ENCODE measurements at places on chromosomes 4 and X.

DNA sequence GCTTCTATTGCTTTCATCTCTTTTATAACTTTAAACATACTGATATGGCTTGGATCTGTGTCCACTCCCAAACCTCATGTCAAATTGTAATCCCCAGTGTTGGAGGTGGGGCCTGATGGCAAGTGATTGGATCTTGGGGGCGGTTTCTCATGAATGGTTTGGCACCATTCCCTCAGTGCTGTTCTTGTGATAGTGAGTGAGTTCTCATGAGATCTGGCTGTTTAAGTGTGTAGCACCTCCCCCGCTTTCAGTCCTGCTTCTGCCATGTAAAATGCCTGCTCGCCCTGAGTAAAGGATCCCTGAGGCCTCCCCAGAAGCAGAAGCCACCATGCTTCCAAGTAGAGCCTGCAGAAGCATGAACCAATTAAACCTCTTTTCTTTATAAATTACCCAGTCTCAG, 17.7 kb downstream of the MND1 start:
- DNase-seq = no peak

DNA sequence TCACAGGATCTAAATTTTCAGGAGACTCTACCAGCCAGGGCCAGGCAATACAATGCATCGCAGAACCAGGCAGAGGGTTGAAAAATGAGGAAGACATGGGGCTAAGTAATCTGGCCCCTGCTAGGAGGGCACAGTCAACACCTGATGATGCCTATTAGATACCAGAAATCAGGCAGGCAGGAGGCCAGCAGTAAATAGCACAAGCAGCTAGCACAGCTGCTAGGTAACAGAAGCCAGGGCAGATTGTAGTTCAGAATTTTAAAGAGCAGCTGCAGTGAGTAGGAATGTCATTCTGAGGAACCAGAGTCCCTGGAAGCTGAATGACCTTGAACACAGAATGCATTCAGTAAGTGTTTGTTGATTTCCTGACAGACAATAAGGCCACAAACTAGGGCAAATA, 38.8 kb upstream of the TRPC5OS start:
- no peak for DNase-seq

GRCh38 chr4:75939890-75940691, 722 bp downstream of the NAAA start:
- DNase-seq = peak; percentile 65

- DNase-seq = no peak
Measured at GRCh38 chr4:175215657-175216056, 297.5 kb downstream of the ADAM29 start.

DNA sequence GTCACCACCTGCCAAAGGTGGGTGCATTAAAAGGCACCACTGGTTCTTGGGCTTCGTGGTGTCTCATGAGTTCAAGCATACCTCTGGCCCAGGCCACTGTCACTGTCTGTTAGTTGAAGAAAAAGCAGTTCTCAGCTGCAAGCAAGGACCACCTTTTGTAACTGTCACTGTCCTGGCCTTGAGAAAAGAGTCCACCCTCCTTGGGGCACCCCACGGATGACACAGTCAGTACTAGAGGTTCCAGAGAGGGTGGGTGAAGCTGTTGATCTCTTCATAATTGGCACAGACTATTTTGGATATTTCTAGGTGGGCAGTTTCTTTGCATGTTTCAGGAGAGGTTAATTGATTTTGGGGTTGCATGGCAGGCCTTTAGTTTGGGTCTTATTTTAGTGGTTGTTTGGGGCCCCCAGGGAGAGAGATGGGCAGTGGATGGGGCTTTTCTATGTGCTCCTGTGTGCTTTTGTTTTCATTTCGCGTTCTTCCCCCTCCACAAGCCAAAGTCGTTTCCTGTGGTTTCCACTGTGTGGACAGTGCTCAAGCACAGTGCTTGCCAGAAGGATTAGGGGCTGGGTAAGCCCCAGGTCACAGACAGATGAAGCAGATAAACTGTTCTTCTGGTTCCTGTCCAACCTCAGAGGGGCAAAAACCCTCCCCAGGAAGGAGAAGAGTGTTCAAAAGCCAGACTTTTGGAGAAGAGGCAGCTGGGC, 156.2 kb upstream of the PPP1R2C start:
- no peak for DNase-seq

GRCh38 chrX:70422851-70423341, at the start of gene GDPD2:
Gene GDPD2, plus strand, starts transcription at chrX:70423314. Its CDS starts 1,671 bp downstream, at chrX:70424985.
- DNase-seq = no peak

GRCh38 chr4:148120216-148120615, 322.0 kb downstream of the NR3C2 start:
- DNase-seq = no peak

Data from stimulated activated CD8-positive, alpha-beta memory T cell treated with anti-CD3 and anti-CD28 coated beads, Interleukin-15, amount 100 ng/mL, for 48 hours (primary cell).